T47D (cell line): ENCODE measurements at places on chromosomes 11 and 22.

DNA sequence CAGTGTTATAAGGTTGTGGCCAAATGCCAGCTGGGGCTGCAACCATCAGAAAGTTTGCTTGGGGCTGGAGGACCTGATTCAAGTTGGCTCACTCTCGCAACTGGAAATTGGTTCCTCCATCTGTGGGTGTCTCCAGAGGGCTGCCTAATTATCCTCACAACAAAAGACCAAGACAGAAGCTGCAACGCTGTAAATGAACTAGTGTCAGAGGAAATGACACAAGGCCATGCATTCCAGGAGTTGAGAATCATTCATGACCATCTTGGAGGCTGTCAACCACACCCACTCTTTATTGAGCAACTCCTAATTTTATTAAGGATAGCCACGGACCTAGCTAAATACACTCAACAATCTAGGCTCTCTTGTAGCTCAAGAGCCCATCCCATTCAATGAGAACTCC lies 1060.8 kb downstream of the OPCML start:
- DNase-seq: no peak

DNA sequence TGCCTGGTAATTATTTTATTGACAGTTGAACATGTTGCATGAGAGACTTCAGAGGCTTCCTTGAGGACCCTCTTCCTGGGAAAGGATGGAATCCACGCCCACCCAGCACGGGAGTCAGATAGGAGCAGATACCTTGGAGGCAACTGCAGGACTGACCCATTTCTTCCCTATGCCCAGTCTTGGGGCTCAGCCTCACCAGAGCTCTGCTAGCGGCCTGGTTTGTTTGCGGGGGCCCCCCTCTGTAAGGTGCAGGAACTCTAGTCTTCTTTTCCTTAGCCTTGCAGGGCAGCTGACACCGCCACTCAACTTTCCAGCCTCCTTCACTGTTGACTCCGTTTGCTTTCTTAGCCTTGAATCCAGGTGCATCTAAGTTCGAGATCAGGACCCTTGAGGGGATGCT lies 1032.8 kb downstream of the BRD1 start:
- no peak for DNase-seq

DNA sequence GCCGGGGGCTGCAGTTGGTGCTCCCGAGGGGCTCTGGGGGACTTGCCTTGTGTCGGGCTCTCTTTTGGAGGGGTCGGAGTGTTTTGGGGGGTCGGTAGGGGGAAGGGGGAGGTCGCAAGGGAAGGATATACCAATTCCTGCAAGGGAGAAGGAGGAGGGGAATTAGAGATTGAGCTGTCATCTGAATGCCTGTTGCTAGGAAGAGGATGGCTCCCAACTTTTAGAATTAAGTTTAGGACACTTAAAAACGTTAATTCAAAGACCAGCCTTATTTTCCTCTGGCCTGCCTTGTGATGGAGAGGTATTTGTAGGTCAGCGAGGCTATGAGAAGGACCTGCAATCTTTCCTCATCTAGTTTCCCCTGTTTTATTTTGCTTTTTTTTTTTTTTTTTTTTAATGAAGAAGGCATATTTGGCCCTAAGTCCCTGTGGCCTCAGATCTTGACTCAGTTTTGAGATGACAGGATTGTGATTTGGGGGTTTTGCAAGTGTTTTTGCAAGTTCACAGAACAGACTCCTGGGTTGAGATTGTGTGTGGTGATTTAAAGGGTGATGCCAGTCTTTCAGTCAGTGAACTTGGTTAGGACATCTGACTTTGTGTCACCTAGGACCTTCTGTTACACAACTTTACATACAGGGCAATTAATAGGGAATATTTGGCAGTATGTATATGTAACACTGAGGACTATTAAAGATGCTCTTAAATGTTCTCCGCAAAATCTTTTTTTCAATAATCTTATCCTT lies 672 bp downstream of the TMEM135 start:
- peak; percentile 22 for DNase-seq

DNA sequence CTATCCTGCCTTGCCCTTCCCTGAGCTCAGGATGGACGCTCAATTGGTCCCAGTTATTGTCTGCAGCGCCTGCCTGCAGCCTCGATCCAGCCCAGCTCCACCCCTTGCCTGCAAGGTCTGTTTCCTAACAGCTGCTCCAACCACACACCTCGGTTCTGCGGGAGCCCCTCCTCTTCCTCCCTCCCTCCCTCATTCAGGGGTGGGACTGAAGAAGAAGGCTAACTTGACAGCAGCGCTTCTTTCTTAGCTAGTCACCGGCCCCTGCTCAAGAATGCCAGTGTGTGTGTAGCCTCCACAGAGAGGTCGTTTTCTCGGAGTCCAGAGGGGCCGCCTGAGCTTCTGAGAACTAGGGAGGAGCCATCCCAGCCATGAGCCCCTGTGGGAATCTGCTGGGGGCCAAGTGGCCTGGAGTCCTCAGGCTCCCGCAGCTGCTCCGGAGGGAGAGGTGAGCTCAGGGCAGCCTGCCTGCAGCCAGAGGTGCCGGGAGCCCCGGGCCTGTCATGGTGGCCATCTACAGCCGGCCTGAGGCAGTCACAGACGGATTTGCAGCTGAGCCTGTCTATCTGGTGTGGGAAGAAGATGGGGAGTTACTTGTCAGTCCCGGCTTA lies 36.1 kb downstream of the LIMK2 start:
- peak; percentile 53 for DNase-seq

- DNase-seq: no peak
Measured at GRCh38 chr11:41527530-41527929, 68.1 kb upstream of the LRRC4C start.

- no peak for DNase-seq
Measured at GRCh38 chr11:69055598-69056516, 7.1 kb downstream of the TPCN2 start.

DNA sequence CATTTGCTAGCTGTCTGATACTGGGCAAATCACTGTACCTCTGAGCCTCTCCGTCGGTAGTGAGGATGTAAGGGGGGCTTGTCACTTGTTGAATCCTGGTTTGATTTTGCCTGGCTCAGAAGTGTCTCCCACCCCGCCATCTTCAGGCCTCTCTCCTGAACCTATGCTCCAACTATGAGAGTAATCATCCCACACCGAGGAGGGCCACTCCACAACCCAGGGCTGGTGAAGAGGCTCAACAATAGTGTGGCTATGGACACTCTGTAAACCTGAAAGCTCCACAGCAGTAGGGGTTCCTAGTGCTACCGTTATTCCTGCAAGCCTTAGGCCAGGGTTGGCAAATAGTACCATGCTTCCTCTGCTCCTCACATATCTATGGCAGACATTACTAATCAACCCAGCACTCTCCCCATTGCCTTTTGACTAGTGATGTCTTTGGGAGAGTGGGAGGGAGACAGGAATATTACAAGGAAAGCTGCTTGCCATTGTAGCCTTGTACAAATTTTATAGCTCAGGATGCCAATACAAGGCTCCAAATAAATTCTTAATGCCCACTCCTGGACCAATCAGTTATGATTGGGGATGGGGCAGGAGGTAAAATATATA lies 134.0 kb upstream of the TEAD1 start:
- DNase-seq: peak; percentile 43

GRCh38 chr11:13137844-13138301 lies 128.8 kb downstream of the RASSF10 start:
- no peak for DNase-seq

- no peak for DNase-seq
Measured at GRCh38 chr22:32583074-32583682, 108.6 kb downstream of the FBXO7 start.

DNA sequence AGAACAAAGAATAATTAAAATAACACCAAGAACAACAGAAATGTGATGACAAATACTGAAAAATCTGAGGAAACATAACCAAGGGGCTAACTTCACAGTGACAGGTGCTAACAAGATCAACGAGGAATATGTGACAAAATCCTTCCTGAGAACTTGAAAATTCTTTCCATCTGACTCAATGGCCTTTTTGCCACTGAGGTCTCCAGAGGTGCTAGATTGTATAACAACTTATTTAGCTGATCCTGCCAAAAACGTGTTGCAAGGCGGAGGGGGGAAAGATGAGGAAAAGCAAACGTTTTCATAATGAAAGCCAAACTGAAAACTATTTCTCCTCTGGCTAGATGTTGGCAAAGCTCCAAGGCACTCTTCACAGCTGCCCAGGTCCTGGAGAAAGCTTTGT lies 364.5 kb downstream of the NTM start:
- no peak for DNase-seq

DNA sequence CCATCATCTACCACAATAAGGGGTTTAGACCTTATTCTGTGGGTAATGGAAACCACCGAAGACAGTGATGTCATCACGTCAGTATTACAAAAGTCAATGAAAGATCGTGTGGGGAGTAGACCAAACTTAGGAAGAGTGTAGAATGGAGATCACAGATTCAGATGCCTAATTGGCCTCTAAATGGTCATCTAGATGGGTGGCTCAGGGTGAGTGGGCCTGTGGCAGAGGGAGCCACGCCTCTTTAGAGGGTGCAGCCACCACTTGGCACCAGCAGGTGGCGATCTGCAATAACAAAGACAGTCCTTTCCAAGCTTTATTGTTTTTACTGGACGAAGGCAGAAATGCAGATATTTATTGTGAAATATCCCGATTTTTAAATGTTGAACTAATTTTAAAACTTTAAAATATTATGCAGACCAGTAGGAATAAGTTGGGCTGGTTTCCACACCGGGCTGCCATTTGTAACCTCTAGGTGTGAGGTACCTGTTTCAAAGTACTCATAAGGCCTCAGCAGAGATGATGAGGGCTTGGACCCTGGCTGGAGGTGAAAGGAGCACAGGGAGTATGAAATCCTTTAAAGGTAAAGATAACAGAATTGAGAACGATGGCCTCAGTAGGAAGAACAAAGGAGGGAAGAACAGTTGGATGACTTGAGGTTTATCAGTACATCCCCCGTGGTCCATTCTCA lies 222.0 kb downstream of the DBX1 start:
- peak; percentile 60 for DNase-seq

GRCh38 chr11:68469642-68470041 lies 9.1 kb downstream of the PPP6R3 start:
- no peak for DNase-seq

DNA sequence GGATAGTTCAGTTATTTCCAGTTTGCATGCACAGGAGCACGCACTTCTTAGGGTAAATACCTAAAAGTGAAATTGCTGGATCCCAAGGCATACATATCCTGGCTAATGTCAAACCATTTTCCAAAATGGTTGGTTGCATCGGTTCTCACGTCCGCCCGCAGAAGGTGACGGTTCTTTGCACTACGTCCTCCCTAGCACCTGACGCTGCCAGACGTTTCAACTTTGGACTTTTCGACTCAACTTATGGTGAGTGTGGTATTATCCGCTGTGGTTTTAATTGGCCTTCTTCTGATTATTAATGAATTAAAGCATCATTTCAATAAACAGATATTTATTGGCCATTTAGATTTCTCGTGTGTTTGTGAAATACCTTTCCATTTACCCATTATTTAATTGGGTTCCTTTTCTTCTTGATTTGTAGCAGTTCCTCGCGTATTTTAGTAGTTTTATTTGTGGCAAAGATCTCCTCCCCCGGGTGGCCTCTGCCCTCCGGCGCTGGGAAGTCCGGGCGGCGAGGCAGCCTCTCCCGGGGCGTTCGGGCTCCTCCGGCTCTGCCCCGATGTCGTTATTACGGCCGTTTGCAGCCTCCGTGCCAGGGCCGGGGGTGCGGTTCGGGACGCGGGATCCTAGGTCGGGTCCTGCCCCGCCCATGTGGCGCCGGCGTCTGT lies at the start of gene JHY:
Gene JHY, plus strand, starts transcription at position 571 of the 668 bp plus-strand sequence. CDS start 3,091 bp downstream, outside the sequence.
- DNase-seq: peak; percentile 45

- DNase-seq: no peak
Measured at GRCh38 chr11:131033151-131033651, 116.9 kb upstream of the SNX19 start.

DNA sequence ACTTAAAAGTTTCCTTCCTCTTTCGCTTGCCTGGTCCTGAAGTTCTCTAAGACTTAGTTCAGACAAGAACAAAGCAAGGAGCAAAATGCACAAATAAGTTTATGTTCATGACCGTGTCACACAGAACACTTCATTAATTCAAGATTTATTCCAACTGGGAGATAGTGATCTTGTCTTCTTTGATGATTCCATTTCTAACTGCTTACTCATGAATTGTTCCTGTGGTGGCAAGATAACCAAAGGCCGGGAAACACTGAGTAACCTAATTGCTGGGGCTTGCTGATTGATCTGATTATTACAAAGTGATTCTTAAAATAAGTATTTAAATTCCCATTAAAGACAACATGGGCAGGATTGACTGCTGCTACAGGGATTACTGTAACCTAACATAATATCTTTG lies 1462.9 kb upstream of the RAG2 start:
- no peak for DNase-seq

DNA sequence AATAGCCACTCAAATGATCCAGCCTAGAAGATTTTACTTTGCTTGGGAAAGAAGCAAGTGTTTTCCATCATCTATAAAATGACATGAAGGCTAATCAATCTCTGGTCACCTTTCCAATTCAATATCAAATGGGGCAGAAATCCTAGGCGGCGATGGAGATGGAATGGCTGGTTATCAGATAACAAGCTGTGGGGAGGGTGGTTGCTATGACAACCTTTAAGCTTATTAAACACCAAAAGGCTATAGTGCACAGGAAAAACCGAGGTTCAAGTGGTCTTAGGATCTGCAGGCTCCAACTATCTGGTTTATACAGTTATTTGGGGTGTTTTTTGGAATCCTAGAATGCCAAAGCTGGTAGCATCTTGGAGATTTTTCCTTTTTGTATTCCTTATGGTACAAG lies 13.9 kb upstream of the BSX start:
- no peak for DNase-seq

- no peak for DNase-seq
Measured at GRCh38 chr22:26127126-26127525, 42.1 kb upstream of the SEZ6L start.

DNA sequence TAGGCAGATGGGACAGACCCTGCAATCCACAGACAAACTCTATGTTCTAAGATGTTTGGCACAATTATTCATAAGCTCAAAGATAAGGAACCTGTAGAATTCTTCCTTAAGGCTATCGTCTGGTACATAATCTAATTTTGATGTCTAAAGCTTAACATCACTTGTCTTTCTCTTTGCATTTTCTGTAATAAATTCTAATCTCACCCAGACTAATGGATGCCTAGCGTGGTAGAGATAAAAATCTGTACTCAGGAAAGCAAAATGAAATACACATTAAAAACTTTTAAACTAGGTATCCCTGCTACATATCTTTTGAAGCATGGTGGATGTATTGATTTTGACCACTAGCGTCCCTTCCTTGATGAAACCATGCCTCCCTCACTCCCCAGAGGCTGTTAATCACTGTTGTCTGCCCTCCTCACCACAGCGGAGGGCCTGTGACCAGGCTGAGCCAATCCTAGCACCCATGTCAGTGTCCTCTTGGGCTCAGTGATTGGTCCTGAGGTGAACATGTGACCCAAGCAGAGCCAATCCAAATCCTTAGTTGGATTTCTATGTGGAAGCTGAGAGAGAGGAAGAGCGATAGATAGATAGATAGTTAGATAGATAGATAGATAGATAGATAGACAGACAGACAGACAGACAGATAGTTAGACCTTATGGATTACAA lies 82.2 kb upstream of the GRK3 start:
- no peak for DNase-seq

GRCh38 chr11:126899961-126900748 lies 100.4 kb downstream of the KIRREL3 start:
- DNase-seq: no peak
